GM13977 (cell line): ENCODE measurements at places on chromosomes 7 and 10.

DNA sequence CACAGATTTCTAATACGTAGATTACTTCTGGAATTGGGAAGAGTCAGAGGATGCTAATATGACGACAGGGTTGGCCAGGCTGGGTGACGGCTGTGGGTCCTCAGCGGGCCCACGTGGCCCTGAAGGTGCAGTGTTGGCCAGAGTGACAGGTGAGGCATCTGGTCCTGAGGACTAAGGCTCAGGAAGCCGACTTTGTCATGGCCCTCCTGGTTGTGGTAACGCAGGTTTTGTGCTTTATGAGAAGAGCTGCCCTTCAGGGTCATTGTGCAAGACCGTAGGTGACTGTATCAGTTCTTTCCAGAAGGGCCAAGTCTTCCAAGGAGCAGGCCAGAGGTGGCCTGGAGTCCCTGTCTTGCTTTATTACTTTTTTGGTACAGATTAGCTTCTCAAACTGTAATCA lies 2.5 kb downstream of the EIF3B start:
- DNase-seq = no peak

DNA sequence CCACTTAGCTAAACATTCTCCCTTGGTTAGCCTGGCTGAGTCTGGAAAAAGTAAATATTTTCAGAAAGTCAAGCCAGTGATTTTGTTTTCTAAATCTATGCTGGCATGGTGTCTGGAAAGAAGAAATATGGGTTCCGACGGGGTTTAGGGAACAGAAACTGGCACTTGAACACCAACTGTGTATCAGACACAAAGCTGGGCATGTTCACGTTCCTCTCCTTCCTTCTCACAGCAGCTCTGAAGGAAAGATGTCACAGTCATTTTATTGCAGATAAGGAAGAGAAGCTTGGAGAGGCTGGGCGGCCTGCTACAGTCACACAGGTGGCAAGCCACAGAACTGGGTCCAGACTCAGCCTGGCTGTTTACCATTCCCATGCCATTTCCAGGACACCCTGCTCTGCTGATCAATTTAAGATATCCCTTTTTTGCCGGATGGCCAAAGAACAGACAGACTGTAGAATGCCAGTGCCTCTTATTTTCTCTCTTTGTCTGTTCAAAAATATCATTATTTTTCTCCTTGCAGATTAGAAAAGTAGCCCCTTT lies 118.8 kb downstream of the HERPUD2 start:
- DNase-seq = no peak

DNA sequence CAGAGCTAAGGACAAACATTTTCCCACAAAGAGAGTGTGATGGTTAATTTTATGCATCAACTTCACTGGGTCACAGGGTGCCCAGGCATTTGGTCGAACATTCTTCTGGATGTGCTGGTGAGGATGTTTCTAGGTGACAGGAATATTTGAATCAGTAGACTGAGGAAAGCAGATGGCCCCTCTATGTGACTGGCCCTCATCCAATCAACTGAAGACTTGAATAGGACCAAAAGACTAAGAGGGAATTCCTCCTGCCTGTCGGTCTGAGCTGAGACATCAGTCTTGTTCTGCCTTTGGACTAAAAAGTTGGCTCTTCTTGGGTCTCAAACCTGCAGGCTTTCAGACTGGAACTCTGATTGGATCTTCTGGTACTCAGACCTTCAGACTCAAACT lies 44.4 kb downstream of the AFAP1L2 start:
- DNase-seq = no peak

DNA sequence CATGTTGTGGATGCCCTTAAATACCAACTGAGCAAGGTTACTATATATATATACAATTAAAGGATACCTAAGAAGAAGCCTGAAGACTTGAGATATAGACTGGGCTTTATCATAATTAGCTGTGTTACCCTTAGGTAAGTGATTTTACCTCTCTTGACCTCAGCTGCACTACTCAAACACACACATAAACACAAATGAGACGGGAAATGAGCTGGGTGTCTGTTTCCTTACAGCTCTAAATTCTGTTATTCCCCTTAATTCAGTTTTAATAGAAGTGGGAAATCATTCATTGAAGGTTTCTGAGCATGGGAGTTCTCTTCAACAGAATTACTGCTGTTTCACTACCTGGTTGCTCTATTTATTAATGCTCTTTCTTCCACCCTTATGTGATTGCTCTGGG lies 60.7 kb downstream of the GBF1 start:
- DNase-seq = no peak

DNA sequence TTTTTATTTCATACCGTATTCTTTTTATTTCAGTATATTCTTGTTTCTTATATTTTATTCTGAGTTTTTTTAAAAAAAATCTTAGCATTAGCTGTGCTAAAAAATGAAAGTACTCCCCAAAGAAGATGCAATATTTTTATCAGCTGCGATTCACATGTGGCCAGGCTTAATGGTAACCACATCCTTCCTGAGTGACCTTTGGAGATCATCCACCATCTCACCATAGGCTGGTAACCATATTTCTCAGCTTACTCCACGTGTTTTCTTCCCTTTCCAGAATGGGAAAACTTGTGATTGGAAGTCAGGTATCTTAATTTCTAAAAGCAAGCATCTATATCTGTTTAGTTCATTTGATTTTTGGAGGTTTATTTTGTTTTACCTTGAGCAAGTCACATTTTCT lies 18.8 kb upstream of the LIPM start:
- DNase-seq = no peak

GRCh38 chr10:12348294-12348869 lies 965 bp upstream of the CAMK1D start:
- no peak for DNase-seq

DNA sequence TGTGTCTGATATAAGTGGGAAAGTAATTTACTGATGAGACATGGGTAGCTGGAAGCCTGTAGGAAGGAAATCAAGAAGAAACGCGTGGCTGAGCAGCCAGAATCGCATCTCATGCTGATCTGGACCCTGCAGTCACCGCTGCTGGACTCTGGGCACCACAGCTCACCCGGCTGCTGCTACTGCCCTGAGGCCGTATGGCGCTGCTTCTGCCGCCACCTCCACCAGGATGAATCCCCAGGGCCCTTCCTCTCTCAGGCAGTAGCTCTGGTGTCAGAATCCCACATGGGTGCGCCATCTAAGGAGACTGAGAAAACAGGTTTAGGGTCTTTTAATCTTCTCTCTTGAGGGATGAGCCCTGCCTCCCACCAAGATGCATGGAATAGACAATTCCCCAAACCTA lies 70.3 kb upstream of the AGK start:
- no peak for DNase-seq

DNA sequence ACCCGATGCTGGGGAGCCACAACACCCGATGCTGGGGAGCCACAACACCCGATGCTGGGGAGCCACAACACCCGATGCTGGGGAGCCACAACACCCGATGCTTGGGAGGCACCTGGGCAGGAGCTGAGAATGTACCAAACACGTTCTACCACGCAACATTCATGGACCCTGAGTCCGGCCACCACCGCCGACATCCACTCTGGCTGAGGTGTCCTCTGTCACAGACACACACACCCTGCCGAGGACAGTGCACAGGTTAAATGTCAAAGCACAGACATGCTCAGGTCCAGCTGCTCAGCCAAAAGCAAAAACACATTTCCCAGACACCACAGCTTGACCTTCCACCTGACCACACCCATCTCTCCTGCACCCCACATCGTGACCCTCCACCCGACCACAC lies 148.4 kb downstream of the DIP2C start:
- no peak for DNase-seq

- DNase-seq = peak; percentile 79
These were observed 2.0 kb downstream of the VOPP1 start for GRCh38 chr7:55570218-55570873.

DNA sequence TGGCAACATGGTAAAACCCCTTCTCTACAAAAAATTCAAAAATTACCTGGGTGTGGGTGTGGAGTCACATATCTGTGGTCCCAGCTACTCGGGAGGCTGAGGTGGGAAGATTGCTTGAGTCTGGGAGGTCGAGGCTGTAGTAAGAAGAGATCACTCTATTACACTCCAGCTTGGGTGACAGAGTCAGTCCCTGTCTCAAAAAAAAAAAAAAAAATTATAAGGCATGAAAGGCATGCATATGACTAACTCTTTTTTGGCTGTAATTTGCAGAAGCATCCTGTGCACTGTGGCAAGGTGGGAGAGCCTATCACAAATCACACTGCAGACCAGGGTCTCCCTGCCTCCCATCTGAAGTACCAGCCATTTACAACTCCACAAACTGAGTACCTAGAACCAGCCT lies 14.1 kb upstream of the MYPN start:
- no peak for DNase-seq

GRCh38 chr7:66689081-66689480 lies 51.5 kb upstream of the RABGEF1 start:
- DNase-seq = no peak

DNA sequence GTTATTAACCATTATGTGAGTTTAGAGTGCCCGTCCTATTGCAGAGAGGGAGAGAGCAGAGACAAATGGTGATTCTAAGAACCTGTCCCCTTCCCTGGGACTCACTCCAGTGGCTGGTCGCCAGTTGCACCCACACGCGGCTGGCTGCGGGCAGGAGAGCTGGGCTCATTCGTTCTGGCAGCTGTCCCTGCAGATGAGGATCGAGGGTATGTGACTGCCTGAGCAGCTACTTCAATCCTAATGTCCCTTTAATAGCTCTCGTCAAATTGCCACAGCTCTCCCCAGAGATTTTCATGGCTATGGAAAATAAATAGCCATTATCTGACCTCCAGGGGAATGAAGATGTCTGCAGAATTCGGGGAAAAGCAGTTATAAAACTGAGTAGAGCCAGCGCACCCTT lies 41.6 kb downstream of the RBM28 start:
- DNase-seq = no peak

- DNase-seq = peak; percentile 83
These were observed 1.2 kb downstream of the TSPAN12 start for GRCh38 chr7:120856621-120857352.

- no peak for DNase-seq
These were observed at the start of gene SSC4D for GRCh38 chr7:76409537-76409936. TSS of gene SSC4D (minus strand) at chr7:76409697. CDS start at chr7:76404439, 5,258 bp downstream.

DNA sequence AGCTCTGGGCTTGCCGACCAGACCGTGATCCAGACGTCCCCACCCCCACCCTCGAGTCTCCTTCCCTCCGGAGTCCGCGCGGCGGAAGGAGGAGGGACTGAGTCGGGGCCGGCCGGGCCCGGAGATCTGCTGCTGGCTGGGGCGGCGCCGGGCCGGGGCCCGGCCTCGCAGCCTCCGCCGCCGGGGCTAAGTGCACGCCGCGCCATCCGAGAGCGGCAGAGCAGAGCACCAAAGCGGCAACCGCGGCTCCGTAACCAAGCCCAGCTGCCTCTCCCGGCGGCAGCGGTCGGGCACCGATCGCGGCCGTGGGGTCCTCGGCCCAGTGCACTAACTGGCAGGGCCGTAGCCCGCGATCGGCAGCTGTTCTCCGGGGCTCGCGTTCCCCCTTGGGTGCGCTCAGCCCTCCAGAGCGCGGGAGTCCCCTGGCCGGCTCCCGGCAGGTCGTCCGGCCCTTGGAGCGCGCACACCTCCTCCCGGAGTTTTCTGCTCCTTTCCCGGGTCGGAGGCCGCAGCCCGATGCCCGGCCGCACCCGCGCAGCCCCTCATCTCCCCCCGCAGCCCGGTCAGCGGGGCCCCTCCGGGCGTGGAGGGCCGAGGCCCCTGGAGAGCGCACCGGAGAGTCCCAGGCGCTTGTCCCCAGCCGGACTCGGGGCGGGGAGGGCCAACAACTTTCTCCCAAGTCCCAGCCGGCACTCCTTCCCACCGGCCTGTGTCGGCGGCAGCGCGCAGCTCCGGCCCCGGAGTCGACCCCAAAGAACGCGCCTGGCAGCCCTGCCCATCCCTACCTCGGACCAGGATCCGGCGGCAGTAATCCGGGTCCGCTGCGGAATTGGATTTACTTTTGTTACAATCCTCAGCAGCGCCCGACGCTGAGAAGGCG lies 799 bp downstream of the VAX1 start:
- peak; percentile 47 for DNase-seq

DNA sequence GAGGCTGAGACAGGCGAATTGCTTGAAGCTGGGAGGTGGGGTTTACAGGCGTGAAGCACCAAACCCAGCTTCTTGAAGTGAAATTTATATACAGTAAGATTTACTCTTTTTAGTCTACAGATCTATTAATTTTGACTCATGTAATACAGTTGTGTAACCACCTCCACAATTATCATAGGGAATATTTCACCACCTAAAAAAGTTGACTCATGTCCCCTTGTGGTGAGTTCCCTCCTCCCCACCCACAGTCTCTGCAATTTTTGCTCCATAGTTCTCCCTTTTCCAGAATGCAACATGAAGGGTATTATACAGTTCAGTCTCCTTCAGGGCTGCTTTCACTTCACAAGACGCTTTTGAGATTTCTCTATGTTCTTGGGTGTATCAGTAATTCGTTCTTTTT lies 156.8 kb downstream of the FAM107B start:
- DNase-seq = no peak

GRCh38 chr10:11886851-11887250 lies 63.7 kb downstream of the PROSER2 start:
- peak; percentile 65 for DNase-seq

- DNase-seq = no peak
These were observed 57.9 kb downstream of the MTPN start for GRCh38 chr7:135919071-135919841.

DNA sequence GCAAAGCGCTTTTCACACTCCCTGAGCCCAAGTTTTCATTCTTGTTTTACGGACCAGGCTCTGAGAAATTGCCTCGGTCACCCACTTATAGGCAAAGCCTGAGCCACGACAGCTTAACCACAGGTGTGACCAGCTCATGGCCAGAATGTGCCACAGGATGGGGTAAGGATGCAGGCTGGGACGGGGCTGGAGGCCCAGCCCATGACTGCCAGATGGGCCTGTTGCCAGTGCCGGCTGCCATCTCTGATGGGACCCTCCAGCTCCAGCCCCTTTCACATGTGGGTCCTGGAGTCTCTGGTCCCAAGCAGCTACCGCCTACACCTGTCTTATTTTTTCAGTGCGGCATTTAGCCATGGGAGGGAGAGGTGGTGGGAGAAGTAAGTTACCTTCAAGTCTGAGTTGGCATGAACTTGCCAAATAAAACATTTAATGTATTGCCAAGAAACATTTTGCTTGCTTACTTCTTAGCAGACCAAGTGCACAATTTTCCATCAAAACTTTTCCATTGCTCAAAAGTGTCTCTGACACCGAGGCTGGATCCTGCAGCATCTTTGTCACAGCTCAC lies 142.6 kb downstream of the GRK5 start:
- DNase-seq = no peak

DNA sequence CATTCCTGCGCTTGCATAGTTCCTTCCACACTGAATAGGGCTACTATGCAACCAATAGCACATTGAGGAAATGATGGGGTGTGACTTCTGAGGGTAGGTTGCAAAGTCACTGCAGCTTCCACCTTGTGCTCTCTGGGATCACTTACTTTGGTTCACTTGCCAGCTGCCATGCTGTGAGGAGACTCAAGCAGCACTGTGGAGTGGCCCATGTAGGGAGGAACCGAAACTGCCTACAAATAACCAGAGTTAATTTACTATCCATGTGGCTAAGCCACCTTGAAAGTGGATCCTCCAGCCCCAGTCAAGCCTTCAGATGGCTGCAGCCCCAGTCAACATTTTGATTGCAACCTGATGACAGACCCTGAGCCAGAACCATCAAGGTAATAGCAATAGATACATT lies 64.3 kb downstream of the FAM204A start:
- DNase-seq = no peak
